Astrocyte of the cerebellum (primary cell): ENCODE measurements at places on chromosomes 1 and 21.

GRCh38 chr21:36211660-36212512 lies 55.3 kb downstream of the DOP1B start:
- peak; percentile 60 for DNase-seq

DNA sequence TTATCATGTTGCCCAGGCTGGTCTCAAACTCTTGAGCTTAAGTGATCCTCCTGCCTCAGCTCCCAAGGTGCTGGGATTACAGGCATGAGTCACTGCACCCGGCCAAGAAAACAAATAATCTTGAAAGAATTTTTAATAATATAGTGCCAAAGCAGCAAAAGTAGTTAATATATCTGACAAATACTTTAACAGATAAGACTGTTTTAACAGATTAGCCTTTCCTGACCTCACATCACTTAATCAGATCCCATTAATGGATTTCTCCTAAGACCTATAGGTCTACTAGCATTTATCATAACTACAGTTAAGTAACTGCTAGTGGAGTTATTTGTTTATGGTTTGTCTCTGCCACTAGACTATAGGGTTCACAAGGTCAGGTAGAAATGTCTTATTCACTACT lies 61.1 kb upstream of the HP1BP3 start:
- no peak for DNase-seq

GRCh38 chr1:27405074-27405473 lies 12.7 kb downstream of the GPR3 start:
- DNase-seq, result peak; percentile 43

GRCh38 chr1:22075718-22076117 lies 23.2 kb downstream of the CDC42 start:
- no peak for DNase-seq

DNA sequence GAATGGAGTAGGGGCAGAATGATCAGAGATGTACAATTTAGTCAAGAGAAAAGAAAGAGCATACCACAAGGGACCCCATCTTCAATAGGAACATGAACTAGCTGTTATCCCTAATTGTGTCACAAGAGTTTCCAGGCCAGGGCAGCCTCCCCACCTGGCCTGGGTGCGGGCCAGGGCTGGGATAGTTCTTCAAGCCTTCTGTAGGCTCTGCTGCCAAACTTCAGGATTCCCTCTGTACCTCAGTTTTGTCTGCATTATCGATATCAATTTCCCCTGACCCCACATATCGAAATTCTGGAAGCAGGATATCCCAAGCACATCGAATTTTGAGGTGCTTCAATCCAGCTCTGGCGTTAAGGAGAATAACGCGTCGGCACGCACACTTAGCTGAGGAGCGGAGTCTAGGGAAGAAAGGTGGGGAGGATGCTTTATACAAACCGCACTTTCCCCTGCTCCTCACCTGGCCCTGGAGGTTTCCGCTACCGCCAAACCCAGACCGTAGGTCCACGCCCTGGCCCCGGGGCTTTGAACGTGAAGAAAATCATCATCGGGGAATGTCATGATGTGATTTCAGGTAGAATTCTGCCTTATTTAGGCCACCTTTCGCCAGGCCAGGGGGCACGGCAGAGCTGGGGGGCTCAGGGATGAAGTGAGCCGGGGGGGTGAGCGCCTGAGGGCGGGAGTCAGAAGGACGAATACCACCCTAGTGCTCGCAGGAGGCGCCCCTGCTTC lies 7.4 kb downstream of the HLX start:
- no peak for DNase-seq

DNA sequence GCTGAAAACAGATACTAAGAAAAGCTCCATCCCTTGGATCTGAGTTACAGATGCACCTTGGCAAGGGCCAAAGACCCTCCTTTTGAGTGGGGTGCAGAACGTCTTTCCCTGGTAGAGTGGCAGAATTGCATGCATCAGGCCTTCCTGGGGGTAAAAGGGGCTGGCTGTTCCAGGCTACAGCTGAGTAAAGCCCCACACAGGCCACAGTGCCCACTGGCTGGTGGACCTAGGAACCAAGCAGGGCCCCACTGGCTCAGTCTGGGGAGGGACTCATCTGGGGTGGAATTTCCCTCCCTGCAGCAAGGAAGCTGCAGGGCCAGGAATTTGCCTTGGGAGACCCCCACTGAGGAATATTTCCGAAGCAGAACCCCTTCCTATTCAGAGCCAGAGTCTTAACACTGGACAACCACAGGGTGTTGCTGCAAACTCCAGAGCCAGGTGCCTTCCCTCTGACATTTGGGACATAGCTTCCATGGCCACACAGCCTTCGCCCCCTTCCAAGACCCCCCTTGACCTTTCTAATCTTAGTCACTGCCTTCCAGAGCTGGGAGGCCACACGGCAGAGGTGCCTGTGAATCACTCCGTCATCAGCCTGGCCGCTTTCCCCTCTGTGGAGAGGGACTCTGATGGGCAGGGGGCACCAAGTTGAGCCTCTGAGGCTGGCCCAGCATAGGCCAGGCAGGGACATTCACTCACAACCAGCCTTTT lies 52.5 kb downstream of the LACTBL1 start:
- DNase-seq, result no peak

- DNase-seq, result no peak
These were observed 160.8 kb upstream of the PLXNA2 start for GRCh38 chr1:208405014-208405413.

DNA sequence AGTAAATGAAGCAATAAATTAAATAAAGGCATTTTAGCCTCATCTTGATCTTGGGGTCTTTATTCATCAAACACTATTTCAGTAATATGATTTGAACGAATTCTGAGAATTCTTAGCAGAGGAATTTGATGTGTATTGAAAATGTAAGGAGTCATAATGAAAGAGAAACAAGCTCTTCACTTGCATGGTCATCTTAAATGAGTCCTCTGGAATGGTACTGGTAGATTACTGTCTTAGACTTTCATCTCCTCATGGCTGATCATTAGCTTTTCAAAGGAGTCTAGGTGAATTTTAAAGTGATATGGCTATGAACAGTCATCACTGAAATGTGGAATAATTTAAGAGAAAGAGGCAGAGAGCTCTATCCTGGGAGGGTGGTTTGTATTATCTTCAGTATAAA lies 30.0 kb downstream of the PRRC2C start:
- DNase-seq, result no peak

GRCh38 chr1:64019818-64020217 lies 183.6 kb upstream of the UBE2U start:
- DNase-seq, result no peak

GRCh38 chr1:162678439-162678838 lies 46.2 kb downstream of the DDR2 start:
- peak; percentile 68 for DNase-seq

DNA sequence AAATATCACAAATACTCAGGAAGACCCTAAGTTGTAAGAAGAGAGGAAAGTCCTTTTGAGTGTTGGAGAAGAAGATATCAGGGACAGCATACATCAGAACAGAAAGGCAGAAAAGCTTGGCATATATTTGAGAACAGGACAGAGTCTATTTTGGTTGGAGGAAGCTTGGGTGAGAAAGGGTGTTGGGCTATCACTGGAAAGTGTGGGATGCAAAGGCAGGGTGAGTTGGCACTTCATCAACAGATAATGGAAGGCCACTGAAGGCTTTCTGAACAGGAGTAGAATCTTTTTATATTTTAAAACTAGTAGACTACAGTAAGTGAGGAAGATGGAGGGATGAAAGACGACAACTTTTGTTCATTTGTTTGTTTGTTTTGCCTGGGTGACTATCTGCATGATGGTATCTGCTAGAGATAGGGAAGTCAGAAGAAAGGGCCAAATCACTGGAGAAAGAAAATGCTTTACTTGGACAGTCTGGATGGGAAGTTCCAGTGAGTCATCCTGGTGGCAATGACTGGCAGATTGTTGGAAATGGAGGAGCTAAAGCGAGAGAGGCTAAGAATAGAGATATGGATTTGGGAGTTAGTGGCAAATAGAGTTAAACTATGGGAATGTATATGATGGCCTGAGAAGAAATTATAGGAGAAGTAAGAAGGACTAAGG lies 33.7 kb upstream of the KCNA2 start:
- no peak for DNase-seq

- peak; percentile 99 for DNase-seq
These were observed 496.4 kb downstream of the SETD4 start for GRCh38 chr21:35563885-35564451.

DNA sequence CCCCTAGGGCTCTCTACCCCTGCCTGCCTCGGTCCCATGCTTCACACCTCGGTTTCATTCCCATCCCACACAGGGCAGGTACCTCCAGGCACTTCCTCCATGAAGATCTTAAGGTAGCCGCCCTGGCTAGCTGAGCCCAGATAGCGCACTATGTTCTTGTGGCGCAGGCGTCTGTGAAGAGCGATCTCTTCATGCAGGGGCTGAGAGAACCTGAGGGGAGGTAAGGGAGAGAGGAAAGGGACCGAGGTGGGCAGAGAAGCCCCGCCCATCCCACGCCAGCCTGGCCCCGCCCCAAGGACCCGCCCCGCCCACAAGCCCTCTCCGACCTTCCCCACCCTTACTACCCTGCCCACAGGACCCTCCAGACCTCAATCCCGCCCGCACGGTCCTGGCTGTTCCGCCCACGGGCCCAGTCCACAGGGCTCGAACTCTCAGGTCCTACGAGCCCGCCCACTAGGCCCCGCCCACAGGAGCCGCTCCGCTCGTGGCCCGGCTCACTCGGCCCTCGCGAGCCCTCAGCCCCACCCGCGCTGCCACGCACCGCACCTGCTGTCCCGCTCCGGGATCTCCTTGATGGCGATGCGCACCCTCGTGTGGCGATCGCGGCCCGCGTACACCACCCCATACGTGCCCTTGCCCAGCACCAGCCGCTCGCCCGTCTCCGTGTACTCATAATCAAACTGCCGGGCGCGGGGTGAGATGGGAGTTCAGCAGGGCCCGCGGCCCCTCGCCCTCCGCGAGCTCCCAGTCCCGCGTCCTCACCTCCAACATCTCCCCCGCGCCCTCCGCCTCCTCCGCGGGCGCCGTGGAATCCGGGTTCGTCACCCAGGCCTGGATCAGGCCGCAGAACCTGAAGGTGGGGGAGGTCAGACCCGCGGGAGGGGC lies 6.4 kb downstream of the MAP3K6 start:
- no peak for DNase-seq

DNA sequence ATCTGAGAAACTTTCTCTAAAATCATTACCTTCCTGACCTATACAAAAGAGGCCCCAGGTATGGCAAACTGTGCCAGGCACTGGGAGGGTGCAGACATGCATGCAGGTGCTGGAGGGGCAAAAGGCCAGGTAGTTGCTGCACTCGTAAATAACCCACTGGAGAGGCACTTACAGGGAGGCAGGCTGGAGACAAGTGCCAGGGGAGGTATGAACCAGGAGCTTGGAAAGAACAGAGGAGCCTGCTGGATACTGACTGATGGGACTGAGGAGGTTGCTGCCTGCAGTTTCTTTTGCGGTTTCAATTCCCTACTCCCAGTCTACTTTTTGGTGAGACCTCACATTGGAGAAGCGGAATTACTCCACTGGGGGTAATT lies 113.9 kb downstream of the DSCAM start:
- no peak for DNase-seq

GRCh38 chr1:192954705-192955265 lies 104.4 kb downstream of the UCHL5 start:
- DNase-seq, result no peak

DNA sequence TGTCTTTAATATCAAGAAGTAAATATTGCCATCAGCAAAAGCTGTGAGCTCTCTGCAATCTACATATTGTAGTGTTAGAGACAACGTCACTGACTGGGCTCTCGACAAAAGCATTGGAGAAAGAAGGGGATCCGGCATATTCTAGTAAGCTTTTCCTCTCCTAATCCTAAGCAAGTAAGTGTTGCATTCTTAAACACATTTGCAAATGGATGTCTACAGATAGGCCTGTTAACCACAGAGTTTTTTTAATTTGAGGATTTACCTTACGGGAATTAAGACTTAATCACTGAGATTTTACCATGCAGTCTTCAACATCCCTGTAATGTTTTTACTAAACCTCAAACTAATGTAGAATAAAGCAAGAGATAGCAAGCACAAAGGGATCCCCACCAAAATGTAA lies 426.5 kb upstream of the CAMK1G start:
- no peak for DNase-seq

DNA sequence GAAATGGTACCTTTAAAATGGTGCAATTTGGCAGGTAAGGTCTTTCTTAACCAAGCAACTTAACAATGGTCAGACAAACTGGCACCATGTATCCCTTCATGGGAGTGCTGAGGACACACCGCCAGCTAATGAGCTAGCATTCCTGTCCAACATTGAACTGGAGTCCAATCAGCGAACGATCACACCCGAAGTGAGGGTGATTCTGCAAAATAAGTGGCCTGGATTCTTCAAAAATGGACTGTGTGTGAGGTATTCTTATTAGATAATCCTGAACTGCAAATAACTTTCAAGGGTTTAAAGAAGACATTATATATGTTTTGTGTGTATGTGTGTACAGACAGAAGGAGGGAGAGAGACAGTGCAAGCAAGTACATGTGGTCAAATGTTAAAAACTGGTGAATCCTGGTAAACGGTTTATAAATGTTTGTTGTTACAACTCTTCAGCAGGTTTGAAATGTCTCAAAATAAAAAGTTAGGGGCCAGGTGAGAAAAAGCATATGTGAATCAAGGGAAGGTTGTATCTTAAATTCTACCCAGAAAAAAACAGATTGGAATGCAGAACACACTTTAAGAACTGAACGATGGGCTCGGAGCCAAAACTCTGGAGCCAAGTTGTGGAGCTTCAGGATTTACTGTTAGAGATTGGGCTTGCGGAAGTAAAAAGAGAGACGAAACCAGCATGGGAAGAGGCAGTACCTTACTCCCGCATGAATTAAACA lies 20.9 kb downstream of the GADD45A start:
- DNase-seq, result no peak

GRCh38 chr1:58365328-58365727 lies 181.2 kb downstream of the OMA1 start:
- no peak for DNase-seq

GRCh38 chr1:158112994-158113758 lies 67.5 kb upstream of the CD1D start:
- no peak for DNase-seq

- peak; percentile 84 for DNase-seq
These were observed 62.8 kb upstream of the KIF26B start for GRCh38 chr1:245091818-245092637.

- DNase-seq, result no peak
These were observed 373.9 kb upstream of the SPAG17 start for GRCh38 chr1:118558933-118559332.

DNA sequence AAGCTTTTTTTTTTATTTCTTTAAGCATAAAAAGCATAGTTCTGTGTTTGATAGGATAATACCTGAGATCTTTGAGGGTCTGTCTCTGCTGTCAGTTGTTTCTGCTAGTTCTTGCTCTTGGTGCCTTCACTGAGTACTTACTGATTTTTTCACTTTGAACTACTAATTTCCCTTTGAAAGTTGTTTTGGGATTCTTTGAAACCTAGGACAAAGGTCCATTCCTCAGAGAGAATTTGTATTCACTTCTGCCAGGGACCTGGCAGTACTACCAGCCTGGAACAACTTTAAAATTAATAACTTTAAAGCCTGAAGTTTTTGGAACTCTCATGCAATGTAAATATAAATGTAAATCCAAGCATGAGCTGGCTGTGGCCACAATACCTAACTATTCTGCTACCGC lies 190.1 kb downstream of the TM2D1 start:
- DNase-seq, result no peak
